Activated CD8-positive, alpha-beta T cell treated with anti-CD3 and anti-CD28 coated beads, Interleukin-2, amount 10 ng/mL, durations not matched to agents 7 days and 5 days (primary cell): ENCODE measurements at places on chromosomes 5 and 9. TPM values are rescaled to one million over a fixed set of nuclear protein-coding genes. Genes with fewer than 3 reads are reported as not detected.

Gene SLC25A2
- total RNA-seq = 0.84 TPM

- H3K36me3 ChIP-seq = no peaks in the 10 kb centered on the region
- DNase-seq = no peak
- no peak overlapping the region for H3K4me3 ChIP-seq
- H3K4me1 ChIP-seq = no peaks in the 10 kb centered on the region
- no peak overlapping the region for H3K27ac ChIP-seq
Measured at GRCh38 chr5:1553539-1554409, 30.0 kb upstream of the LPCAT1 start.

DNA sequence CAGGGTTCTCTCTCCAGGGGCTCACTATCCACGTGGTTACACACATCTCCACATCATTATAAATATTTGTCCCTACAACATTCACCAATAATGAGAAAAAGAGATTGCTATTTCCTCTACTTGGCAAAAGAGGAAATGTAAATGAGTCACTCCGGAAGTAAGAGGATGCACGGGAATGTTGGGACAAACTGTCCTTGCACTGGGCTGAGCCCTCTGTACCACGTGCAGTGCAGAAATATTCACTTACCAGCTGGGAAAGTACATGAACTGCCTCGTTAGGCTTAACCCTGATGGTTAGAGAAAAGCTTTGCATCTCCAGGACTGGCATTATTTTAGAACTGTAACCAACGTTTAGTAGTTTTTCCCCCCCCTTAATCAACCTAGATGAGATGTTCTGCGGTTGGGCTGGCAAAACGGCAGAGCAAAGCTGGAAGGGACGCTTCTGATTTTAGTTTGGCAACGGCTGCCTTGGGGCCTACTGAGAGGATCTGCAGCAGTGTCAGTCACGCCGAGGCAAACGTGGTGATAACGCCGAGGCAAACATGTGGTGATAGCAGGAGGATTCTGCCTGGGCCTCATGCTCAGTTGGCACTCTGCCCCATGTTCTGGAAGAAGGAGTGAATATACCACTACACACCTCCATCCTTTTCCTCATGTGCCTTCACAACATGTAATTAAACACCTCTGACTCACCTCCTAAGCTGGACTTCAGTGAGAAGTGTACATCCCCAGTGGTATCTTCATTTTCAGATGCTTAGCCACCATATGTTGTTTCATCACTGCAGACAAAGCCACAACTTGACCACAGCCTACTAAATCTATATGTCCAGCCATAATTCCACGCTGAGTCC is 661.4 kb upstream of the KLF4 start:
- H3K36me3 ChIP-seq = no peaks in the 10 kb centered on the region
- DNase-seq = no peak
- H3K4me1 ChIP-seq = no peaks in the 10 kb centered on the region
- no peaks in the 10 kb centered on the region for H3K27me3 ChIP-seq
- no peak overlapping the region for H3K4me3 ChIP-seq

Gene FAT2
- not detected for total RNA-seq

Gene HRCT1
- total RNA-seq = not detected
